Activated T-cell treated with anti-CD3 and anti-CD28 coated beads, Interleukin-2, amount 50 U/mL, for 72 hours (primary cell): ENCODE measurements at places on chromosomes 13 and 19.

GRCh38 chr19:17340302-17340870 is 3.0 kb downstream of the GTPBP3 start:
- no peak for DNase-seq

DNA sequence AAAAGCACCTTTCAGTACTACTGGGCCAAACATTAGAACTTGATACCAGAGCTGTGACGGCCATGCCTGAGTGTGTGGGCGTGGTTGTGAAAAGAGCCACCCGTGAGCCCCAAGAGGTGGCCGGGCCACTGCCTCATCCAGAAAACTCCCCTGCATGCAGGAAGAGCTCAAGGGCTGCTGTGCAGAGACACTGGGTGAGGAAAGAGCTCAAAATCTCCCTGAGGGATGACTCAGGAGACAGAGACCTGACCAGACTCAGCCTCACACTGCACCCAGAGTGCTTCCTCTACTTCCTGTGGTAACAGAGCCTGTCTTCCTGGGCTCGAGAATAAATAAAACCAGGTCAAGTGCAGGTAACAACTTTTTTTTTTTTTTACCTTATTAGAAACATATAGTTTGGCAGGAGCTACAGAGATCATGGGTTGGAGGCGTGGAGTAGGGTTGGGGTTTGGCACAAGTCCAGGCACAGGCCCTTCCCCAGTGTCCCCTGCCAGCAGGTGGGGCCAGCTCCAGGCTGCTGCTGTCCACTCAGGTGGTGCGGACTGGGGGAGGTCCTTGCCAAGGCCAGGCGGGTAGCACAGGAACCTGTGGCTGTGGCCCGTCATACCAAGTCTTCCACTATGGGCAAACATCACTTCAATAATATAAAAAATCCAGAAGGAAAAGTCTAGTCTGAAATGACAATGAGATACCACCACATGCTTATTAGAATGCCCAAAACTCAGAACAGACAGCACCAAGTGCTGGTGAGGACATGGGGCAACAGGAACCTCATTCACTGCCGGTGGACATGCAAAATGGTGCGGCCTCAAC is 25.5 kb downstream of the ELL start:
- DNase-seq, result peak; percentile 67

DNA sequence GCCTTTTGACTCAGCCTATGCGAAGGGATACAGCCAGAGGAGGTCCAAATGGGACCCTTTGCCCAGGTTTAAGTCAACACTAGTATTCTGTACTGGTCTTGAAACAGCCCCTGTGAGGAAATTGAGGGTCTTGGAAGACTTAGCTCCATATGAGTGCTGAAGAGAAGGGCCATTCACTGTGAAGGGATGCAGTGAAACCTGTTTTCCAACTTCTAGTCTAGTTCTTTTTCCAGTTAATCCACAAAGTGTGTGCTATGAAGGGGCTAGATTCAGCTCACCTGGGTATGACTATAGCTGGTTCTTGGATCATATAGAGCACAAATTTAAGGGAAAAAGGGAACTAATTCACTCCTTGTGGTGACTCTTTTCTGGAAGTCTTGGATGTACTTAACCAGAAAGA is 4.0 kb downstream of the ZBTB32 start:
- DNase-seq, result no peak

- DNase-seq, result no peak
These were observed 10.3 kb downstream of the MIR17HG start for GRCh38 chr13:91357613-91358386.

GRCh38 chr13:33520468-33520839 is 234.9 kb upstream of the STARD13 start:
- DNase-seq, result no peak

GRCh38 chr13:47067306-47067705 is 170.5 kb upstream of the HTR2A start:
- no peak for DNase-seq

DNA sequence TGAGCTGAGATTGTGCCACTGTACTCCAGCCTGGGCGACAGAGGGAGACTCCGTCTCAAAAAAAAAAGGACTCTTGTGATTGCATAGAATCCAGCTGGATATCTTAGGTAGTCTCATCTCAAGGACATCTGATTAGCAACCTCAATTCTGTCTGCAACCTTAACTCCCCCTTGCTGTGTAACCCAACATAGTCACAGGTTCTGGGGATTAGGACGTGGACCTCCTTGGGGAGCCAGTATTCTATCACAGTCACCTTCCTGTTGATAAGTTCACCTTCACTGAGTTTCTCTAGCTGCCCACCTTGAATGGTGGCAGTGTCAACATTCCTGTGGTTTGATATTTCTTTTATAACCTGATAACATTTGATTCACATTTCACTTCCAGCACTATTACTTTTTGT is 27.2 kb downstream of the GPR18 start:
- DNase-seq, result no peak

- no peak for DNase-seq
These were observed 33.3 kb downstream of the BRD4 start for GRCh38 chr19:15298847-15299567.

DNA sequence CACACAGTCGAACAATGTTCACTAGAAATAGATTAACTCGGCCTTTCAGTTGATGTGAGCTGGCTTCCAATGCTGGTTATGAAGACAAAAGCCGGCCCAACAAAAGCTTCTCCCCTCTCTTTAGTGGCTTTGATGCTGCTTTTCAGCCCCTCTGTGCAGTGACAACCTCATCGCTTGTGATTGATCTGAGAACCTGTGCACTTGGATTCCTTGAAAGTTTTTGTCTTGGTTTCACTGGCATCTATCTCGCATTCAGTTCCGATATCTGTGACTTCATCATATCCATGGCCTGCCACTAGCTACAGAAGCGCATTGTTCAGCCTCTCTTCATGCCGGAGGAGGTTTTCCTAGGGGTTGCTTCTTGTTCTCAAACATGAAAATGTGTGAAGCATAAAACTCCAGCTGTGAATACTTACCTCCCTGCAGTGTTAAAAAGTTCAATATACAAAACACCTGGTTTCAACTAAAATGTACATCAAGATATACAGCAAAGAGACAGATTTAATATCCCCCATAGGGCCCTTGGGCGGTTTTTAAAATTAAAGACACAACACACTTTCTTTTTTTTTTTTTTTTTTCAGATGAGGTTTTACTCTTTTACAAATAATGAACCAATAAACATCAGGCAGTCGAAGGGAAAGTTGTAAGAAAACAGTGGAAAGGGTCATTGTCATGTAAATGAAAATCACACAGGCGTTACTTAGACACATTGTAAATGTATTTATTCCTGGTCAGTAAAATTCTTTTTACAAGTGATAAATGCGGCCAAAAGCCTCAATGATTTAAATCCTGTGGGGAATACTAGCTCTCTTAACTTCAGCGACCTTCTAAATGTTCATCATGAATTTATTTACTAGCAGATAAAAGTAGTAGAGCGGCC is 1252.8 kb downstream of the EFNB2 start:
- DNase-seq, result no peak

DNA sequence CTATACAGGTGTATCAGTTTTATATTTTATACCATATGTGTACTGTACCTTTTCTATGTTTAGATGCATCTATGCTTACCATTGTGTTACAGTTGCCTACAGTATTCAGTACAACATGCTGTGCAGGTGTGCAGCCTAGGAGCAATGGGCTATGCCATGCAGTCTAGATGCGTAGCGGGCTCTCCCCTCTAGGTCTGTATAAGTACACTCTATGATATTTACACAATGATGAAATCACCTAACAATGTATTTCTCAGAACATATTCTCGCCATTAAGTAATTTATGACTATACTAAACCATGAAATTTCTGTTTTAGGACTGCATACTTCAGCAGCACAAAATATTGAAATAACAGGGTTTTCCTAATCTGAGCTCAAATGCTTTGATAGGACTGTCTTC is 179.6 kb downstream of the RFC3 start:
- no peak for DNase-seq

- DNase-seq, result no peak
These were observed 78.4 kb downstream of the TEX29 start for GRCh38 chr13:111398715-111399299.

GRCh38 chr19:3683405-3684053 is 16.7 kb downstream of the PIP5K1C start:
- DNase-seq, result no peak

- no peak for DNase-seq
These were observed 11.9 kb upstream of the TPTE2 start for GRCh38 chr13:19573120-19573716.

GRCh38 chr19:14473073-14473977 is 1.8 kb downstream of the PTGER1 start:
- DNase-seq, result no peak

DNA sequence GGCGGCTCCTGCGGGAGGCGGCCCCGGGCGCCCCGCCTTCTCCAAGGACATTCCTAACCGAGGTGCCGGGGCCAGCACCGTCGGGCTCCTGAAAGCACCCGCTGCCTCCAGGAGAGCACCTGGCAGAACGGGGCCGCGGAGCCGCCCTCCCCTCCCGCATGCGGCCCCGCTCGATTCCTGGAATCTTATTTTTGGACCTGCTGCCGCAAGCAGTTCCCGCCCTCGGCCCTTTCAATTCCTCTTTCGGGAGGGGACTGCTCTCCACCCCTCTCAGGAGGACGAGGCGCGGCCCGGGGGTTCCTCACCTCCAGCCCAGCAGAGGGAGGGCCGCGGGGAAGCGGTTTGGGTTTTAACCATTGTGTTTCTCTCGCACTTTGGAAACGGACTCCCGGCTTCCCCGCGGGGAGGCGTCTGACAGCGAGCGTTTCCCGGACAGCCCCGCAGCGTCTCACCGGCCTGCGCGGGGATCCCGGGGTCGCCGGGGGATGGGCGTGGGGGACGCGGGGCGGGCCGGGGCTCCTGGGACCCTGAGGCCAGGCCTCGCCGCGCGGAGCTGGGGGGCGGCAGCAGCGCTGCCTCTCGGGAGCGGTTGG is 849 bp downstream of the GAS6 start:
- DNase-seq, result peak; percentile 23

DNA sequence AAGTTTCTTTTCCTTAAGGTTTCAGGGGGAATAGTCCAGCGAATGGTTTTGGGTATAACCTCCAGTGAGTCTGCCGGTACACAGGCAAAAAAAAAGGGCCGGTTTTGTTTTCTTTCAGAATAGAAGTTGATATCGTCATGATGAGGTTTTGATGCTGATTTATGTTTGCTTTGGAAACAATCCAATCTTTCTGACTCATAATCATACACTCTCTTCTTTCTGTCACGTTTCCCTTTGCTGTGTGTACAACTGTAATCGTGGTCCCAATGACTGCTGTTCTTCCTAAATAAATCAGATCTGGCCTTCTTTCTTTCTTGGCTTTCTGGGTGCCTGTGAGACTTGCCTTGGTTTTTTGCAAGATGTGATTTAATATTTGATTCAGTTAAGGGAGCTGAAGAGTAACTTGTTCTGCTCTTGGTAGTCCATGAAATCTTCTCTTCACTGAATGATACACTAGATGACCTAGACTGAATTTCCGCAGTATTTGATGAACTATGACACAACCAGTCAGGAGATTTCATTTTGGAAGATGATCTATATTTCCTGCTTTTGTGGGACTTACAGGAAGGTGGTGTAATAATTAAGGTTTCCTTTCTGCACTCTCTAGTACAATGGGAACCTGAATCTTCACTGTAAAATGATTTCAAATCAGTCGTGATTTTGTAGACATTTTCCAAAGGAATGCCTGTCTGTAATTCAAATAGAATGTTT is 34.9 kb upstream of the METTL21C start:
- no peak for DNase-seq

GRCh38 chr19:15091918-15092753 is 10.1 kb downstream of the OR1I1 start:
- DNase-seq, result peak; percentile 52

DNA sequence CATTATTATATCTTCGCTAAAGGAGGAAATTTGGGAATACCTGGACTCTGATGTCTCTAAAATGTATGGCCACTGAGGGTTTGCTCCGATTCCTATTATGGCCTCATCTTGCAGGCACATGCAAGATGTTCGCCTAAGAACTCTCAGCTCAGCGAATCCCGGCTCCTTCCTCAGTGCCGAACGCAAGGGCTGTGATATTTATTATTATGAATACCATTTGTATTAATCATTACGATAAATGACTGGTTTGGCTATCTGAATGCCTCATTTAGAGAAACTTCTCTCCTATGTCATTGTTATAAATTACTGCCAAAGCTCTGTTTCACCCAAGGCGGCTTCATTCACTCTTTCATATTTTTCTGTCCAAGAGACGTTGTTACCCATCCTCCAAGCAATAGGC is 369.7 kb upstream of the TSHZ3 start:
- no peak for DNase-seq

DNA sequence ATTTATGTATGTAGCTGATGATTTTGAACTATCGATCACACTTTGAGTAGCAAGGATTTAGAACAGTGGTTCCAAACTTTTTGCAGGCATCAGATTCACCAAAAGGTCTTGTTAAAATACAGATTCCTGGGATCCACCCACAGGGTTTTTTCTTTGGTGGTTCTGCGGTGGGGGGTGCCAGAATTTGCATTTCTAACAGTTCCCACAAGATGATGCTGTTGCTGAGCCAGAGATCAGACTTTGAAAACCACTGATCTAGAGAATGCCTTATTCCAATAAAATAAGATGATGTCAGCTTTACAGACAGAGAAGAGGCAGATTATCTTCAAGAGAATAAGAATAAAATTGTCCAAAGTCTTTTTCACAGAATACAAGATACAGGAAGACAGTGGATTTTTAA is 80.9 kb upstream of the SHISA2 start:
- no peak for DNase-seq

DNA sequence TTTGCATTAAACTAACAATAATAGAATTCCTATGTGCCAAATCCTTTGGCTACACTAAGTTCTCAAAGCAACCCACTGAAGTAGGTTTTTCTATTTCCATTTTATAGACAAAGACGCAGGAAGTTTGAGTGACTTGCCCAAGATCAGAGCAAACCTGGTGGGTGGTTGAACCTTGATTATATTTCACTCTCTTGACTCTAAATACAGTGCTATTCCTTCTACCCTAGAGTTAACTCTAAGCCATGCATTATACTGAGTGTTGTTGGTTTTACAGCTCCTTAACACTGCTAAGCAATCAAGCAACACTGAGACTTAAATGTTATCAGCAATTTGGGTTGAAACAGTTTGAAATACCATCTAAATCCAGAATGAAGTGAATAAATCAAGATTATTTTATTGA is 813.6 kb upstream of the GPC6 start:
- no peak for DNase-seq

DNA sequence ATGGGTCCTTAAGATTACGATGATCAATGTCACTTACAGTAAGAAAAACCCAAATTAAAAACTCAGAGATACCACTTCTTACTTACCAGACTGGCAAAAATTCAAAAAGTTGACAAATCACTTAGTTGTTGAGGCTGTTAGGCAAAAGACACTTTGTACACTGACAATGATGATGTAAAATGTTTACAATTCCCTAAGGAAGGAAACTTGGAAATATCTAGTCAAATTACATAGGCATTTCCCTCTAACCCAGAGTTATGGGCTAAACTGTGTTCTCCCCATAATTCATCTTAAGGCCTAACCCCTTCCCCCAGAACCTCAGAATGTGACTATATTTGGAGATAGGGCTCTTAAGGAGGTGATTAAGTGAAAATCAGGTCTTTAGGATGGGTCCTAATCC is 12.0 kb downstream of the TGDS start:
- no peak for DNase-seq

GRCh38 chr13:113061796-113062425 is 43.7 kb upstream of the F7 start:
- DNase-seq, result no peak

GRCh38 chr19:8304841-8305621 is 3.1 kb downstream of the CD320 start:
- DNase-seq, result peak; percentile 40

- no peak for DNase-seq
These were observed 170.8 kb downstream of the LHFPL6 start for GRCh38 chr13:39432196-39432595.
